ENCODE measurements at places on chromosomes 5 and 9.

DNA sequence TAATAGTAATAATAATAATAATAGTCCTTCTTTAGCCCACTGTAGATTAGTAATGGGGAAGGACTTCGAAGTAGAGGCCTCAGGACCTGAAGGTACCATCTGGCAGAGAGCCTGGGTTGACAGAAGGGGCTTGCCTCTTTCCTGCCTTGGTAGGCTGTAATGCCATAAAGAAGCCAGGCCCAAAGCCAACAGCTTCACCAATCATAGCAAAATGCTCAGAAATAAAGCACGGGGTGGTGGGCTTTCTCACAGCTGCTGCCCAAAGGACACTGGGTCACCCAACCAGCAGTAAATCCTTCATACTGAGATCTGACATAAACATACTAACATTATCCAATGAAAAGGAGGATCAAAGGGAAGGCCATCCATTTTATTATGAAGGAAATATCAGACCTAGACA, 70.7 kb downstream of the SUSD1 start:
- no peak for DNase-seq

DNA sequence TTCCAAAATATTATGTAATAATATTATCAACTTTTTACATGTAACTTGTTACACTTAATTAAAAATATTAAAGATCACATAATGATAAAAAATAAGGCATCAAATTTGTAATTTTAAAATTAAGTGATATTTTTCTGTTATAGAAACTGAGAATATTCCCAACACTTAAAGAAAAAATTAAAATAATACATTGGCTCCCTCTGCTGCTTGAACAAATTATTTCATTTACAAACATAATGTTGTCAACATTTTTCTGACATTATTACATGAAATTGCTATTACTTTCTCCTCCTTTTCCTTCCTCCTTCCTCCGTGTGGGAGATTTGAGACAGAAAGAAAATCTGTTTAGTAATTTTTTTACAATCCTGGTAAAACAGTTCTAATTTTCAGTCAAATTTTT, 42.3 kb downstream of the RNF180 start:
- no peak for DNase-seq

GRCh38 chr9:13109781-13110180, 169.7 kb downstream of the MPDZ start:
- no peak for DNase-seq

DNA sequence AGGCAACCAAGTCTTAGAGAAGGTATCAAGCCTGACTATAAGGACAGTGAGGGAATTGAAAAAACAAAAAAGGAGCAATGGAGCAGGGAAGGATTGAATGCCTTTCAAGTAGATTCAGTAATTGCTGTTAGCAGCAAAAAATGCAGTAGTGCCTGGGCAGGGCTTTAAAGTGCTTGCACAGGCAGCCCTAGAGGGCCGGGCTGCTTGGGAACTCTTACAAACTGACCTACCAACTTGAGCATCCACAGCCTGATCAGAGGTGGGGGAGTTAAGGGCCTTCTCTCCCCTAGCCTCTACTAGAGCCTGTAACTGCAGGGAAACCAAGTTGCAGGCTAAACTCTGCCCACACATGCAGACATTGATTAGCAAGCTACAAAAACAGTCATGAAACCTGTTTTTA, 19.4 kb downstream of the FXN start:
- no peak for DNase-seq

- DNase-seq: no peak
Observed at GRCh38 chr5:132640613-132641012, 17.4 kb upstream of the IL13 start.

DNA sequence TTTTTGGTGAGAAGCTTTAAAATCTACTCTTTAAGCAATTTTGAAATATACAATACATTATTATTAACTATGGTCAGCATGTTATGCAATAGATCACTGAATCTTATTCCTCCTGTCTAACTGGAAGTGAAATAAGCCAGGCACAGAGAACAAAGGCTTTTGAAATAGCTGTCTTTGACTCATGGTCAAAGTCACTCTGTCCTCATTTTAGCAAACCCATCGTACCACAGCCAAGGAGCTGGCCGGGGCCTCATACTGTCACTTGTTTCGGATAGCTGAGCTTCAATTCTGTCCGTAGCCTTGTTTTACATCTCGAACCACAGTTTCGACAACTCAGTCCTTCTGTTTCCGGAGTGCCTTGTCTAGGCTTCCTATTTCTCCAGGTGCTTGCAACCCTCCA, 19.2 kb downstream of the ADCY2 start:
- no peak for DNase-seq

- no peak for DNase-seq
Observed at GRCh38 chr5:88393716-88394535, 125.3 kb upstream of the TMEM161B start.

DNA sequence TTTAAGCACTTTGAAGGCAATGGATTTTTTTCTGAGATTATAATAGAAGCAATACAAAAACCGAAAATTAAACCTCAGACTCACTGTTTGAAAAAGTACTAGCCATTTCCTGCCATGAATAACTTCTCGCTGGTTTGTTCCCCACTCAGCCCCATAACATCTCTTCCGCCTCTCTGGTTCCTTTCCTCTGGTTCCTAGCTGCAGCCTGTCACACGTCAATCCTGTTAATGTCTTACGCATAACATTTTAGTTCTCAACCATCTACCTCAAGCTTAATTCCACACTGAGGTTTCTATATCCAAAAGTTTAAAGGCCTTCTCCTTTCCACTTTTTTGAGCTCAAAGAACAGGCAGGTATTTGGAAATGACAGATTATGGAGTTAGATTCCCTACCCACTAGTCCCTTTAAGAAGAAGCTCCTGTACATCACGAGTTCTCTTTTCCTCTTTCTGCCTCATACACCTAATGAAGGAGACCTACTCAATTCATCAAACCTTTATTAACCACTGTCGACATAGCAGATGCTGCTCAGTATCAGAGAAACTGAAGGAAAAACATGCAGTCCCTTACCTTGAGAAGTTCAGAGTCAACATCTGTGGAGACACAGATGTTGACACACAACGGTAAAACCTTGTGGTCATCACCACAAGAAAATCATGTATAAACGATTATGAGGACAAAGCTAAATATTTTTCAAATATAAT, 243.0 kb upstream of the PTGER4 start:
- no peak for DNase-seq

GRCh38 chr9:93084471-93084881, 11.5 kb upstream of the CARD19 start:
- no peak for DNase-seq

GRCh38 chr5:174982485-174982884, 258.1 kb downstream of the MSX2 start:
- no peak for DNase-seq

DNA sequence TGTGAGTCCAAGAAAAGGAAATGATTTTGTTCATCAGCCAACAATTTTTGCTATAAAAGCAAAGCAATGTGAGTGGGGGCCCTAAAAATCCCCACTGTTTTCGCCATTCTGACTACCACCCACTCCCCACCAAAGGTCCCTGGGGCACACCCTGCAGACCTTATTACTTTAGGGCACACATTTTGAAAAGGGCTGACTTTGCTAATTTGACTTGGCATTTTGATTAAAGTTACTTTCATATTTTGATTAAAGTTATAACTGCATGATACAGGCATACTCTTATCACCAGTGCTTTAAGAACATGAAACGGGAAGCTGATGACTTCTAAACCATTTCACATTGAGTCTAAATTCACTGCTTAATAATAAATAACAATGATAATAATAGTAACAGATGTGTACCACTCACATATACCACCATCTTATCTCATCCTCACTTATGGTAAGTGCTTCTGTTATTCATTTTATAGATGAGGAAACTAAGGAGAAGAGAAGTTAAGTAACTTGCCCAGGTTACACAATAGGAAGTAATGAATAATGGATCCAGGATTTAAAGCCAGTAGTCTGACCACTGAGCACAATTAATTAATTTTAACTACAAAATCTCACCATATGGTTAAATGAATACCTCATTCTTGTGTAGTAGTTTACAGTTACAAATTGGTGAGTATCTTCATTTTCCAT, 25.4 kb upstream of the NR3C1 start:
- no peak for DNase-seq

- no peak for DNase-seq
Observed at GRCh38 chr9:105328872-105329718, 84.6 kb downstream of the SLC44A1 start.

- no peak for DNase-seq
Observed at GRCh38 chr9:129319938-129320481, 141.9 kb upstream of the IER5L start.

DNA sequence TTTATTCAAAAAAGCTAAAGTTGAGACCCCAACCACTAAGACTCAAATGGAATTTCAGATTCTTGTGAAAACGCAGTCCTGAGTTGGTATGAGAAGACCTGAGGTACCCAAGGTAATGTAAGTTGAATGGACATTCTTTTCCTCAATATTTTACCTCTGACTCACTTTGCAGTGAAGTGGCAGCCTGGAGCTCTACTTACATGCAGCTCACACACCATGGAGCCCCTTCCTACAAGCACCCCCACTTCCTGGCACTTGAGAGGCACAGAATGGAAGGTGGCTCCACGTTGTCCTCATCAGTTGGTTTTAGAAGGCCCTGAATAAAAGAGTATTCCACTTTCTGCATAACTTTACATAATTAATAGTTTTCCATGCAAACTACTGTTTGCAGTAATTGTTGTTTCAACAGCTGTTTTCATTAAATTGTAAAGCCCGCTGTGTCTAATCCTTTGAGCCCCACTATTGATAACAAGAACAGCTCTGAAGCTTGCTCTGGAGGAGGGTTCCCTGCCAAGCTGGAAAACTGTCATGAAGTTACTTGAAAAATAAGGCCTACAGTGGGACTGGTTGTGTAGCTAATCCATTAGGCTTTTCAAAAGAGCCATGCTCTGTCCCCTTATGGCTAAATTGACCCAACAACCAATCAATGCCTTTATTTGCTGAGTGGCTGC, 102.2 kb upstream of the SPATA31D4 start:
- DNase-seq: no peak

- no peak for DNase-seq
Observed at GRCh38 chr9:91483835-91484234, 60.2 kb upstream of the NFIL3 start.

GRCh38 chr9:30697958-30698357, 1686.5 kb upstream of the ACO1 start:
- DNase-seq: no peak

- no peak for DNase-seq
Observed at GRCh38 chr5:158908425-158909220, 191.1 kb downstream of the EBF1 start.

GRCh38 chr5:56309262-56309826, 76.2 kb upstream of the ANKRD55 start:
- no peak for DNase-seq

DNA sequence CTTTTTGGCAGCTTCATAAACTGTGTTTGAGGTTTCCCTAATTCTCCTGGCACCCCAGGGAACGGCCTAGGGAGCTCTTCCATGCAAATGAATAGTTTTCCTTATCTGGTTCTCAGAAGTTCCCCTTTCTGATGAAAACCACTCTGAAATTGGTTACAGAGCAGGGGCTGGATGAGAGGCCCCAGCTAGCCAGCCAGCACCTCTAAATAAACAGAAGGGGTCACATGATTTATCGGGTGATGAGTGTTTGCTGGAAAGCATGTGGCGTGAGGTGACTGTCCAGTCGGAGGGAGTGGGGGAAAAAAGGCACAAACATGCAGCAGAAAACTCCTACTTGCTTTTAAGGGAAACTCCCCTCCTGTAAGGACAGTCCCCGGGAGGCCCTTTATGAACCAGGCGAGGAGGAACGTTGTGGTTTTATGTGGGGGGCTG, 261.2 kb upstream of the ANKRD55 start:
- DNase-seq: no peak

GRCh38 chr9:106816524-106816923, 46.4 kb upstream of the ZNF462 start:
- no peak for DNase-seq

DNA sequence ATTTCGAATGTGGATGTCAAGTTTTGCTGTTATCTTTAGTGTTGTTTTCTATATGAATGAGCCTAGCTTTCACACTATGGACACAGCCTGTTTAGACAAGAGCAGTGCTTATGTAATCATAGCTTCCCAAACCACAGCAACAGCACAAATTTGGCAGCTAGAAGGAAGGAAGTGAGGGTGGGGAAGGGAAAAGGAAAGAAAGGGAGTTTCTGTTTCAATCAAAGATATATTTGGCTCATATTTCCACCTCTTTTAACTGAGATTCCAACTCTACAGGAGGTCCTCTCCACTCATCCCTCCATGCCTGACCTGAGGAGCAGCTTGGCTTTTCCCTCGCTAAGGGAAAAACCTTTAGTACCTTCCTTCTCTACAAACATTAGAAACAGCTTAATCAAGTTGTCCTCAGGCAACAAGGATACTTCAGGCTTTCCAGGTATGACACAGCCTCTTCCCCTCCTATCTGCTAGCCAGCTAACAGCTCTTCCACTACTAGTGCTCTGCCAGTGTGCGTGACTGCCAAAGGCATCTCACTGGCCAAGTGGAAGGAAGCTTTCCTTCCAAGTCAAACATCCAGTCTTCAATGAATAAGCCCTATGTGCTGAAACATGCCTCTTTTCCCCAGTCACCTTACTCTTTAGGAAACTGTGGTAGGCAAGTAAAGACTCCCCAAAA, 268.6 kb upstream of the PTGER4 start:
- no peak for DNase-seq

DNA sequence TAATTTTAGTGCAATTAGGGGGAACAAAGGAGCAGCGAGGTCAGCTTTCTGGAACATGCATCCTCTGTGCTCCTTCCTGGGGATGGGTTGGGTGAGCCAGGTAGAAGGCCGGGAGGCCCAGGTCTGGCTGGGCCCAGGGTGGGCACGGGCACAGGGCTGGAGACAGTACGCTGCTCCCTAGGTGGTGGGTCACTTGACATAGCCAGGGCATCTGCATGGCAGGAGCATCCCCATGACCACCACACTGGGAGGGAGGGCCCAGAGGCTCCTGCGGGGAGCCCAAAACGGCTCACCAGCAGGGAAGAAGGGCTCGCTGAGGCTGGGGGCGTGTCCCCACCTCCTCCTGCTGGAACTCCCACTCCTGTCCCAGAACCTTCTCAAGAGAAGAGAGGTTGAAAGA, 216.8 kb downstream of the NXNL2 start:
- DNase-seq: no peak

GRCh38 chr5:21663082-21663481, 1190.1 kb downstream of the CDH12 start:
- no peak for DNase-seq

DNA sequence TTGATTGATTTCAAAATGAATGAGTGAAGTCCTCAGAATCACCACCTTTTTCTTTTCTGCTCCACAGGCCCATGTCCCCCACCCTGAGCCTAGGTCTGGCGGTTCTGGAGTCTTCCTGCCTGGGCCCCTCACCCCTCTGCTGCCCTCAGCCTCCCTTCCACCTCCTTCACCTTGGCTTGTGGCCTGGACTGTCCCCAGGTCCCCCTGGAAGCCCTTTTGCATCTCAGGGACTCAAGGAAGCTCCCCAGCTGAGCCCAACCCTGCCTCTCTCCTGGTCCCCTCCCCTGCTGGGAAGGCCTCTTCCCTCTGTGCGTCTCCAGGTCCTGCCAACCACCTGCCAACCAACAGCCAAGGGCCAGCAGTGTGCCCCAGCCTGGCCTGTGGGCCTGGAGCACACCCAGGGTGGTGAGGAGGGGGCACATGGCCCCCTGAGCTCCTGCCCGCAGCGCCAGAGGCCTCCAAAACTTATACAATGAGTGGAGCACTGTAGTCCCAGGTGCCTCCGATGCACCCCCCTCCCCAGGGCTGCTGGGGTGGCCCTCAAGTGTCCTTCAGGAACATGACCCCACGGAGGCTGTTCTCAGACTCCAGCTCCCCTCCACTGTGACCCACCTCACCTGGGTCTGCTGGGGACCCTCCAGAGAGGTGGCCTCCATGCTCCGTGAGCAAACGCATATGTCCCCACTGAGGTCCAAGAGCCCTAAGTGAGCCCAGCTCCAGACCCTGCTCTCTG, 20.3 kb downstream of the GLT6D1 start:
- no peak for DNase-seq

- DNase-seq: no peak
Observed at GRCh38 chr5:57552033-57552432, 69.4 kb upstream of the ACTBL2 start.
